ENCODE measurements at places on chromosomes 5 and 9.

DNA sequence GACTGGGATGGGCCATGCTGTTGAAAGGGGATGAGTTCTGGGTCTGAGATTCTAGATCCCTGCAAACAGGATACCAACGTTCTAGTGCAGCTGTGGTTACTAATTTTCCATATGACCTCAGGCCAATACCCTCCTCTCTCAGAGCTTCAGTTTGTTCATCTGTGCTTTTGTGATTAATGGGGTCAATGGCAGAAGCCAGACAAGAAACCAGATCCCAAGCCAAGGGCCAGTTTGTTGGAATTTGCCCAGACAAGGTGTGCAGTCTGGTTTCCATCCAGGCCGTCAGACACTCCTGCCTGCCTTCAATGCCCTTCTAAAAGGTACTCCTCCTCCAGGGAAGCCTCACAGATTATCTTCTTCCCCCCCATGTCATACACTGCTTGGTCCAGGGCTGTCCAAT lies 11.4 kb downstream of the MYORG start:
- DNase-seq = no peak

DNA sequence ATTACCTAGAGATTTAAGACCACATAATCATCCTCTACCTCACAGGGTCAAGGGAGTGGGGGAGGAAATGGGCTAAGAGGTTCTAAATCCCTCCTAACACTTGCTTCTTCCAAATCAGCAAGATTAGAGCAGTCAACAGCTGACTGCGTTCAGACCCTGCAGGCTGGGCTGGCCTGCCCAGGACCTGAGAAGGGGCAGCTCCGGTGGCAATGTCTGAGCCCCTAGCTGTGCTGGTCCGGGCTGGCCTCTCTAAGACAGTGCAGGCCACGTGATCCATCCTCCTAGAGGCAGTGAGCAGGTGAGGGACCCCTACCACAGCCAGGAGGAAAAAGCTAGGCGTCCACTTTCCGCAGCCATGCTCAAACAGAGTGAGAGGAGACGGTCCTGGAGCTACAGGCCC lies at the start of gene KCNV2:
KCNV2 (plus strand) TSS at position 126 of the 400 bp plus-strand sequence; CDS start at position 356, 230 bp downstream.
- no peak for DNase-seq

DNA sequence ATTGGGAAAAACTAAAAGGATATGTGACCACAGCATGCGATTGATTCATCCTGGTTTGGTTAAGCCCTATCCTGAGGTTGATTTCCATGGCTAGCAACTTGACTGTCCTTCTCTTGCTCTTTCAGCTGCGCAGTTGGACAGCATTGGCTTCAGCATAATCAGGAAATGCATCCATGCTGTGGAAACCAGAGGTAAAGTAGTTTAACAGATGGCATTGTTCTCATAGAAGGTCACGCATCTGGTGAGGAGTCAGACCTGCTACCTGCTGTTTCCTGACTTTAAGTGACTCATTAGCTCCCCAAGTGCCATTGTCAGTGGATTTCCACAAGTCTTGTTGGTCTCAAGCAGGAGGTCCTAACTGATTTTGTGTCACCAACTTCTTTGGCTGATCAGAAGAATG lies 266.9 kb downstream of the ARHGAP26 start:
- no peak for DNase-seq

- no peak for DNase-seq
Observed at GRCh38 chr9:89367281-89367680, 49.0 kb downstream of the SECISBP2 start.

DNA sequence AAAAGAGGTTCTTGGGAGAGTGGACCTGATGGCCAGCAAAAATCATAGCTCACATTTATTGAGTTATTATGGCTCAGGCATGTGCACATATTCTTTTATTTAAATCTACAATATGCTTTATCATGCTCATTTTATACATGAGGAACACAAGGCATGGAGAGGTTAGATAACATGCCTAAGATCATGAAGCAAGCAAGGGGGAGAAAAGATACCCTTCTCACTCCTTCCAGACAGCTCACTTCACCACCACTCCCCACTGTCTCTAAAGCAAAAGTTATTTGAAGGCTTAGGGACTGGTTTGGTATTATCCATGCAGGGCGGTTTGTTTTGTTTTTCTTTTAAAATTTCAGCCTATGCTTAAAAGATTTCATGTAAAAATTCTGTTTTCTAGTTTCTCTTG lies 59.0 kb upstream of the PDE8B start:
- no peak for DNase-seq

DNA sequence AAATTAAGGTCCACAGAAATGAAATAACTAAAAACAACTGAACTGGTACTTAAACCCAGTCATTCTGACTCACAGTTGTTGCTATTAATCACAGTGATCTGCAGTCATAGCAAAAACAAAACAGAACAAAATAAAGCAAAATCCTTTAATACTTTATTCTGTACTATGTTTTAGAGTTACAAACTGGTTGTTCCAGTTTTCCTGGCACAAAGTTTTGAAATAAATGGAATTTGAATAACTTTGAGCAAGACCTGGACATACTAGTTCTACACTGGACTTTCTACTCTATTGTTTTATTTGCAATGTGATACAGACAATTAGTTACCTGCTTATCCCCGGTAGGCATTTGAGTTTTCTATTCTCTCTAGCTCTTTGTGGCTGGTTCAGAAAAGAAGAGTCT lies 147.9 kb downstream of the DMRT2 start:
- DNase-seq = no peak

DNA sequence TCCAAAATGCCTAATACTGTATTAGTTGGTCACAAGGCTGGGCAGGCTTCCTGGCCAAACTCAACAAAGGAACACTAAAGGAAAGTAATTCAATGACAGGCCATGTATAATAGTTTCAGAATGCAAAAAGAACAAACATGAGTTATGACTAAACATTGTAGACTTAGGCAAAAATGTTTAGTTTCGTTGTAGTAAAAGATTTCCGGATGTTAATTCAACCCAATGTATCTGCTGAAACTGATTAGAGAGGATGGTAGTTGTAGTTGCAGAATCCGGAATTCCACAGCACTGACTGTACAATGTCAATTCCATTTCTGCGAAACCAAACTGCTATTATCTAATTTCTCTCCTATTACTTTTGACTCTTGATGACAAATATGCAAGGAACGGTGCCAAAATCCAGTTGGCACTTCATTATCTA lies 117.9 kb upstream of the FST start:
- DNase-seq = no peak

DNA sequence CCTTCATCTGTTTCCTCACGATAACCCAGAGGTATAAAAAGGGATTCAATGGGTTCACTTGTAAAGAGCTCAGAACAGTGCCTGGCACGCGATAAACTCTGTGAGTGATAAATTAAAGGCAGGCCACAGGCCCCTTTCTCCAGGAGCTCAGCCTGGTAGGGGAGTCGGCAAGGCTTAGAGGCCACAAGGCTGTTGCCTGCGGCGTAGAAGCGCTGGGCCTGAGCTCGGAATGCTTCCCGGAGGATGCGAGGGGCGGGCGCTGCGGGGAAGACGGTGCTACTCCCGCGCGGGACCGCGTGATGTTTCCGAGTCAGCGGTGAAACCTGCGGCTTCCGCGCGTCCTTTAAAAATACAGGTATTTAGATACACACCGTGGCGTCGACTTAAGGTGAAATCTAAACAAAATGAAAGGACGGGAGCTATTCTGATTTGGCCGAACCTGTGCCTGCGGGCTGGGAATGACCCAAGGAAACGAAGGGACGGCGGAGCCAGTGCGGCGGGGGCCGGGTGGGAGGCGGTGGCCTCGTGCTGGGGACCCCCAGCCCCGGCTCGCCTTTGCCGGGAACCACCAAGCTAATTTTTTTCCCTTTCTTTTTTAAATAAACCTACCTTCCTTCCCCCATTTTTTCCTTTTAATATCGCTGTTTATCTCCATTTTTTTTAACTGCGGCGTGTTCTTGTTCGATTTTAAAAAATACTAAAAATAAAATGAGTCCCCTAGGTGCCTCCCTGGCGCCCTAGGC lies 6.2 kb downstream of the NKX2-5 start:
- DNase-seq = no peak

DNA sequence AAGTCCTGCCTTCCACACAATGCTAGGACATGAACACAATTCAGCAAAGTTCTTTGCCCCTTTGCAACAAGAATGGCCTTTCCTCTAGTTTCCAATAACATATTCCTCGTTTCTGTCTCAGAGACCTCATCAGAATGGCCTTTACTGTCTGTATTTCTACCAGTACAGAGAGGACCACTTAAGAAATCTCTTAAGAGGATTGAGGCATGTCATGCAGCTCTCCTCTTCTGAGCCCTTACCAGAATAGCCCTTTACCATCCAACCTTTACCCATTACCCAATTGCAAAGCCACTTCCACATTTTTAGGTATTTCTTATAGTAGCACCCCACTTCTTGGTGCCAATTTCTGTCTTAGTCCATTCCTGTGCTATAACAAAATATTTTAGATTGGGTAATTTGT lies 20.3 kb downstream of the TNPO1 start:
- DNase-seq = no peak

DNA sequence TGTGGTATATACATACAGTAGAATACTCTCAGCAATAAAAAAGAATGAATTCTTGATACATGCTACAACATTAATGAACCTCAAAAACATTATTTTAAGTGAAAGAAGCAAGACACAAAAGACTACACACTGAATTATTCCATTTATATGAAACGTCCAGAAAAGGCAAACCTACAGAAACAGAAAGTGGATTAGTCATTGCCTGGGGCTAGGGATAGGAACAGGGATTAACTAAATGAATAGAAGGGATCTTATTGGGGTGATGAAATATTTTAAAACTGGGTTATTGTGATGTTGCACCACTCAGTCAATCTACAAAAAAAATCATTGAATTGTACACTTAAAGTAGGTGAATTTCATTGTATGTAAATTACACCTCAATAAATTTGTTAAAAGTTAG lies 326.7 kb downstream of the PIK3R1 start:
- no peak for DNase-seq

GRCh38 chr5:132073231-132074013 lies at the start of gene CSF2:
TSS of gene CSF2 (plus strand) at chr5:132073789. CDS start at chr5:132073824, 35 bp downstream.
- DNase-seq = no peak

GRCh38 chr9:26745111-26745510 lies 147.5 kb downstream of the CAAP1 start:
- DNase-seq = no peak

DNA sequence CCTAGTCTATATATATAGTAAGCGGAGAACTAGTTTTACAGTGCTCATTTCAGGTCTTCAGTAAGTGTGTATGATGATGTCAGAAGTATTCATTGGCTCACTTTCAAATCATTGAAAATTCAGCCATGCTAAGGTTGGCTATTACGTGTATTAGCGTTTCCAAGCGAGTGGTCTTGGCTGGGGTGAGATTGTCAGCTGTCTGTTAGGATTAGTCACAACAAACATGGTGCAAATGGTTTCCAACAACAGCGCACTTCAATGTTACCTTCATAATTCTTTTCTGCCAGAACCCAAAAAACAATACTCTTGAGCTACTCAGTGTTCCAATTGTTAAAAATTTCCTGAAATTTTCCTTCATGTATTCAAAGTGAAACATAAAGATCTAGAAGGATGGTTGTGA lies 283.0 kb downstream of the AOPEP start:
- no peak for DNase-seq

DNA sequence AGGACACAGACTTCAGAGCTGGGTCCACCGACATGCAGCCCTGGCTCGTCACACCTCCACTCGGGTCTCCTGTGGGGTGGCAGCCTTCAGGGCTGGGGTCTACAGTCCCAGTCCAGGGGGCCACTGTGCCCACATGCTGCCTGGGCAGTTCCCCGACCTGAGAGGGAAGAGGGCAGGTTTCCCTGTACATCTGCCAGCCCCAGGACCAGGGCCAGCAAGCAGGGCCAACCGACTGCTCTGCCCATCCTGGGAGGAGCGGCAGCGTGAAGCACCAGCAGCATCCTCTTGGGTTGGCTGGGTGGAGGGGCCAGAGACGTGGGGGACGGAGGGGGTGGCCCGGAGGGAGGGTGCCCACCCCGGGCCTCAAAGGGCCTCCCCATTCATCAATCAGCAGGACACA lies 120.6 kb upstream of the SARDH start:
- no peak for DNase-seq

- DNase-seq = no peak
Observed at GRCh38 chr5:18553269-18553668, 919.0 kb downstream of the TAF11L14 start.

GRCh38 chr5:139361835-139362429 lies 20.3 kb downstream of the PAIP2 start:
- no peak for DNase-seq

- no peak for DNase-seq
Observed at GRCh38 chr5:115246361-115246991, 16.2 kb downstream of the PGGT1B start.

DNA sequence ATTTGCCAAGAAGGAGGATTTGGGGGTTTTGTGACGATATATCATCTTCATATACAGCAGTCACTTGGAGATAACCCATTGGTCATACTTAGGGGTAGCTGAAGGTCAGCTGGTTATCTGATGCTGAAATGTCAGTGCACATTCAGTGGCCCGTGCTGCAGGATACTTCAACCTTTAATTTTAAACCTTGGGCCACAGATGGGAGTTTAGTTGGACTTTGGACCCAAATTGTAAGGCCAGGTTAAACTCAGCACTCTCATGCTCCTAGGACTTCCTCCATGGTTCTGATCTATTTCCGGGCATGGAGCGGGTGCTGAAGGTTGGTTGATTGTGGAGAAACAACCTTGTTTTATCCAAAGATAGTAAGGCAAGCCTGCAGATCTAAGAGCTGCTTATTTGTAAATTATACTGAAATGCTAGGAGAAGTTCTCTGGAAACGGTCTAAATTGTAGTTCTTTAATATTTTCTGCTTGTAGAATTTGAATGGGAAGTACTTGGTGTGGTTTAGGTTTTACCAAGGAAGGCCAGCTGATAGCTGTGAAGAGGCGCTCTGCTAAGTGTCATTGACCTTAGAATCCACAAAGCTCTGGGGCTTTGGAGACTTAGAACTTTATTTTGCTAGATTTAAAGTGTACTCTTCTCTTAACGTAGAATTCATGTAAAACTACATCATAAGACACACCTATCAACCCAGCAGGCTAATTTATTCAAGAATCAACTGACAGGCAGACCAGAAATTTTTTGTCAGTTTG lies 38.6 kb downstream of the SLC44A1 start:
- DNase-seq = no peak

- DNase-seq = no peak
Observed at GRCh38 chr5:116572350-116573278, 2.0 kb downstream of the SEMA6A start.

DNA sequence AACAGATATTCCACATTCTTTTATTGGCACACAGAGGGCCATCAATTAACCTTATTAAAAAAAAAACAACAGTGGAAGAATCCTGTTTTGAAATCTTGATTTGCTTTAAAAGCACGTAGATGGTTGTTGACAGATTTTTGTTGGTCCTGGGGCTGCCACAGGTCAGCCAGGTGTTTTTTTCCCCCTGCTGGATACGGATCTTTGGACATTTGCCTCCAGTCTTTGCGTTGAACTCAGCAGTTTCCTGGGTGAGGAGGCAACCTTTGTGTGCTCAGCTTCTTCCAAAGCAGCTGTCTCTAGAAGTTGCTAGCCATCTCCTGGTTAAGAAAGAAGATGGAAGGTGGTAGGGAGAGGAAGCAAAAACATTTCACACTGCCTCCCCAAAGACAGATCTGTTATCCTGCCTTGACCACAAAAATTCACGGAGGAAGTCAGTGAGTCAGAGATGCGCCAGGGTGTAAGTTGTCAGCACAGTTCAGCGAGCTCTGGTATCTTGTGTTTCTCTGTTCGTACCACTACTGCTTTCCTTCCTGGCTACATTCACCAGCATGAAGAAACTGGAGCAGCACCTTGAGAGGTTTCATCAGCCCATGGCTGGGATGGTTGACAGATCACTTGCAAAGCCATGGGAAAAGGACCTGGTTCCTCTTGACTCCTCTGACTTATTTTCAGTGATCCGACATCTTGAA lies 207.3 kb downstream of the ARHGAP26 start:
- no peak for DNase-seq

All from T-helper 2 cell (primary cell).